ENCODE measurements at places on chromosomes 3 and 15.
A peak's percentile ranks its signal among the peaks of the same experiment; 100 is the strongest.

- no peak for DNase-seq
These were observed 29.9 kb upstream of the FLNB start for GRCh38 chr3:57978316-57978715.

DNA sequence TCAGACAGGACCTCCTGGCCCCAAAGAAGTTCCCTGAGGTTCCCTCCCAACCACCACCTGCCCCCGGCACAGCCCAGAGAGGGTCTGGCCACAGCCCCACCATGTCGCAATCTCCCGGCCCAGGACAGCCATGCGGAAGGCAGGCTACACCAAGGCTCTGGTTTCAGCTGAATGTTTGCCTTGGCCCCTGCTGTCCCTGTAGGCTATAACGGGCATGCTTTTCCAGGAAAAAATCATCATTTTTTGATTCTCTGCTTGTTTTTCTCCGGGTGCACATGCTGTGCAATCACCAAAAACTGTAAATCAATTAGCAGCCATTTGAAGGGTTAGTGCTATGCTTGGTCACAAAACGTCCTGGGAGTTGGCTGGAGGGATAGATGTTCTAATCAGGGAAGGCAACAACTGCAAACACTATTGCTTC lies 142.7 kb upstream of the IGF1R start:
- DNase-seq = no peak

GRCh38 chr3:125403789-125404188 lies 28.7 kb upstream of the ZNF148 start:
- no peak for DNase-seq

DNA sequence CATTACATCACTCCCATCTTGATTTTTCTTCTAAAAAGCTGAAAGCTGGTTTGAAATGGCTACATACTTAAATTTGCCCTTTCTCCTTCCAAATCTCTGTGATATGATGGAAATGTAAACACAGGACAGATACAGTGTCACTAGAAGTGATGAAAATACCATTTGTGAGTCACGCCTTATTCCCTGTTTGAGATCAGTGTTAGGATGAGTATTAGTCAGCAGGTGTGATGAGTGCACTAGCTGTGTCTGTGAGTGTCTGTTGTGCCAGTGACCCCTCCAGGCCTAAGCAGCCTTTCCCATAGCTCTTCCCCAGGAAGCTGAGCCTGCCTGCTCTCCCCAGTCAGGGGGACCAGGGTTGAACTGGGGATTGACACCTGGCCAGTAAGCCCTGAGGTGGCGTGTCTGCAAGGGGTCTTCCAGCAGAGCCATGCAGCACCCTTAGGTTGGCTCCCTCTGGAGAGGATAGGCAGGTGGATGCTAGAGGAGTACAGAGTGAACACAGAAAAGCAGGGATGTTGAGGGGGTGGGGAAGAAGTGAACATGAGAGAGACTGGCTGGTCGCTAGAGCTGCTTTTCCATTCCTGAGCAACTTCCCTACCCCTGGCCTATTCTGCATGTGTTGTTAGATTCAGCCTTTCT lies 92.0 kb downstream of the PDE8A start:
- DNase-seq = no peak

DNA sequence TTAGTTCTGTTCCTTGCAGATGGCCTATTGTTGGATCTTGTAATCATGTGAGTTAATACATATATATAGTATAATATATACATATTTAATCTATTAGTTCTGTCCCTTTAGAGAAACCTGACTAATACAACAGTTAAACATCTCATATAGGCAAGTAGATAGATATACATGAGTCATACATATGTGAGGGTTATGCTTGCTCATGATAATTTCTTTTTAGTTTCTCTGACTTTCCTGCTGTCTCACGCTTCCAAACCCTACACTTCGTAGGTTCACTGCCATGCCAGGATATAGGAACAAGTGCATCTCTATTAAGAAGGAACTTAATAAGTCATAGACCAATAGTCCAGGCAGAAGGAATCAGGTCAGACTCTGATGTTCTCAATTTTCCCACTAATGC lies 16.8 kb upstream of the CLDN16 start:
- DNase-seq = no peak

DNA sequence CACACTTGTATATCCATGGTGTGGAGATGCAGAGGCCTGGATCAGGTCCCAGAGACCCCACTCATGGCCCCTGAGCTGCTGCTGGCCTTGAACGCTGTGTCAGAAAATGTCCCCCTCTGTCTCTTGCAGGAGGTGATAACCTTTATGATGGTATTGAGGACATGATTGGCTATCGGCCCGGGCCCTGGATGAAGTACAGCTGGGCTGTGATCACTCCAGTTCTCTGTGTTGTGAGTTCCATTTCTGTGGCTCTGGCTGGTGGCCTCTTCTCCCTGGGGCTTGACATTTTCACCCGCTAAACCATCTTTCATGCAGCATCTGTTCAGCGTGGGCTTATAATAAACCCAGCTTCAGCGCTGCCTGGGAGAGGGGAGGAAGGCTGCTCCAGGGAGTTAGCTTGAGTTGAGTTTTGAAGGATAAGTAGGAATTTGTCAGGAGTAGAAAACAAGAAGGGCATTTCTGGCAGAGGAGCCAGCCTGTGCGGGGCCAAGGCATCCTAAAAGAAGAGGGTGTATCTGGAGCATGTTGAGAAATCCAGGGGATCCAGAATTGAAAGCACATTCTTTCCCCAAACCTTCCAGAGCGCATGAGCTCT lies 61.1 kb downstream of the GRIP2 start:
- DNase-seq = no peak

GRCh38 chr3:31654998-31655397 lies 122.3 kb downstream of the STT3B start:
- no peak for DNase-seq

- no peak for DNase-seq
These were observed 1.7 kb downstream of the CCR1 start for GRCh38 chr3:46206282-46207015.

DNA sequence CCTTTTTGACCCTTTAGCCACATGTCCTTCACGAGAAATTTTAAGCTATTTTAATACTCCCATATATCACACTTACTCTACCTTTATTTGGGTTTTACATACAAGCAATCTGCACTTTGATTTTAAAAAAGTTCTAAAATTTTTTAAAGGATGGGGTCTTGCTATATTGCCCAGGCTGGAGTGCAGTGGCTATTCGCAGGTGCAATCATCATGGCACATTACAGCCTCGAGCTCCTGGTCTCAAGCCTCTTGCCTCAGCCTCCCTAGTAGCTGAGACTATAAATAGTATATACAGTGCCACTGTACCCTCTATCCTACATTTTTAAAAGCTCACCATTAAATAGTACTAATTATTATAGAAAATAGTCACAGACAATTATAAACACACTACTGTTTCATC lies 29.9 kb downstream of the NIT2 start:
- no peak for DNase-seq

- DNase-seq = no peak
These were observed 30.2 kb upstream of the ATOSA start for GRCh38 chr15:52709187-52709981.

- DNase-seq = no peak
These were observed 150.7 kb upstream of the NR2E3 start for GRCh38 chr15:71659730-71660067.

DNA sequence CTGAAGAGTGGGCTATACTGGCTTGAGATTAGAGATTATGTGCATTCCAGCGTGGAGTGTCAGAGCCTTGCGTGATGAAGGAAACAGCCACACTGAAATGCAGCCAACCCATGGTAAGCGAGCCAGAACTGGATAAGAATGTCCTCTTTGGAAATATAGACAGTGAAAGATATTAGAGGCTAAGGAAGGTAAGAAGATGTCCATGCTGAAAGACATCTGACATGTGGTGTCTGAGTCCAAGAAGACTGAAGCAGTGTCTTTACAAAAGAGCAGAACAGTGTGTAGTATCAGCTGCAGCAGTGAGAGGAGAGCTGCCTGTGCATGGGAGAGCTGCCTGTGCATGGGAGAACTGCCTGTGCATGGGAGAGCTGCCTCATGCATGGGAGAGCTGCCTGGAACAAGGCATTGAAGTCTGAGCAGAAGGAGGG lies 672.2 kb downstream of the DIPK2A start:
- DNase-seq = no peak

DNA sequence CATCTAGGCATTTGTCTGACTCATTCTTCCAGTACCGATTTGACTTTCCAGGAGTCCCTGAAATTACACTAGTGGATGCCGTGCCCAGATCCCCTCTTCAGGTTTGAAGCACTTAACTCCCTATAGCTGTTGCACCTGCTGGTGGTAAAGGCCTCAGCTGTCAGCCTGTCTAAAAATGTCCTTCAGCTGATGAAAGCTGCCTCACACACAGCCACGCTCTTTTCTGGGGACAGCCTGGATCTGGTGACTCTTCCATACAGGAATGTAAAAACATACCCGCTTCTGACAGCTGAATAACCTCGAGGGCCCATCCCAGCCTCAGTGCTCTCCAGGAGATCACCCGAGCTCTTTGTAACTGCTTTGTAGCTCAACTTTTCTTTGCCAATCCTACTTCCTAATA lies 534.1 kb upstream of the GRM7 start:
- DNase-seq = no peak

GRCh38 chr15:51750792-51751696 lies at the start of gene TMOD2:
Gene TMOD2, plus strand, starts transcription at chr15:51751597. Its CDS starts 14,845 bp downstream, at chr15:51766442.
- peak; percentile 65 for DNase-seq

- peak; percentile 23 for DNase-seq
These were observed 46.1 kb upstream of the RASGRP1 start for GRCh38 chr15:38610748-38611147.

- DNase-seq = no peak
These were observed at the start of gene LAMB2 for GRCh38 chr3:49132437-49133225. Gene LAMB2, minus strand, starts transcription at chr3:49133050. Its CDS starts 183 bp downstream, at chr3:49132867.

DNA sequence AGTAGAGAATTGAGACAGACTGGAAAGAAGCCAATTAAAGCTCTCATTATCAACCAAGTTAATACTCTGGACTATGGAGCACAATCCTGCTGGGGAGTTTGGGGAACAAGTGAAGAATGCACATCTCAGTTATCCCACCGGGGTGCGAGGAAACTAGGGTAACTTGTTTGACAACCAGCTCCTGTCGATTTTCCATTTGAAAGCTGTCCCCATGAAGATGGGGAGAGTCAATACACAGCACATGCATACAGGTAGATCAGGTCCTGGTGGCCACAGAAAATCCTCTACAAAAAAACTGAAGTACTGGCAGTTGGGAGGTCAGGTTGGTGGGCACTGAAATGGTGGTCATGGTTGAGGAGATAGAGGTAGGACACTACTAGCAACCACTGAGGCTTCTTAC lies 25.7 kb upstream of the GRAMD1C start:
- DNase-seq = no peak

DNA sequence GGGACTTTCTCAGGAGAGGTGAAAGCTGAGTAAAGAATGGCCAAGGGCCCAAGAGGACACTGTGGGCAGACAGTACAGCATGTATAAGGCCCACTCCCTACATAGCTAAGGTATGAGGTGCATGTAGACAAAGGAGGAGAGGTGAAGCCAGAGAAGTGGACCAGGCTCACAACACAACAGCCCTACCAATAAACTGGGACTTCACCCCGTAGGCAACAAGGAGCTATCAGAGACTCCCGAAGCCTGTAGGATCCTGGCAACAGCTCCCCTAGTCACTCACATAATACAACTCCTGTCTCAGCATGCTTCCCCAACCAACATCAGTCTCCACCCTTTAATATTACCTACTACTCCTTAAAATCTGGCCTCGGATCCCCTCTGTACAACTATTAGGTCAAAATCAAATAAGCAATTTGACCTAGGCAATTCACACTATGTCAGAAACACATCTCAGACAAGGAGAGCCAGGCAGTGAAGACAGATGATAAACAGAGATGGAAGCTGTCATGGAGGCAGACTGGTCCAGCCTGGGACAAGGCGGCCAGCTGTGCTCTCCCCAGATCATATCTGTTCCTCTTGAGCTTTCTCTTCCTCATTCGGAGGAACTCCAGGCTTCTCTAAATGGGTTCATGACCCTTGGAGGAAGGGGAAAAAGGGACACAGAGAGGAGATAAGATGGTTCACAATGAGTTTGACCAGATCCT lies 1.4 kb downstream of the XXYLT1 start:
- DNase-seq = no peak

DNA sequence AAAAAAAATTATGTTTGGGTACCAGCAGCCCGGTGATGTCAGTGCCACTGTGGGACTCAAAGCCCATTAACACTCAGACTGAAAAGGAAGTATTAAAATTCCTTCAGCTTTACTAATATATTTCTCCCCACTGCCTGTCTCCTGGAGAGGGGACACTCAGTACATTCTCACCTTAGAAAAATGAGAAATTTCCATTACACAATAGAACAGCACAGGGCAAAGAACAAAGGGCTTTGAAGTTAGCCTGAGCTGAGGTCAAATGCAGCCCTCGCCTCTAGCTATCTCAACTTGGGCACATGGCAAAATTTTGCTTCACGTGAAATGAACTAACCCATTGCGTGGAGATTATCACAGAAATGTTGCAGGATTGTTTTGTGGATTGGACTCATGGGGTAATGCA lies 80.8 kb downstream of the RARB start:
- DNase-seq = no peak

GRCh38 chr3:144351773-144352365 lies 380.2 kb downstream of the DIPK2A start:
- no peak for DNase-seq

GRCh38 chr3:5563537-5564277 lies 376.2 kb downstream of the EDEM1 start:
- no peak for DNase-seq

DNA sequence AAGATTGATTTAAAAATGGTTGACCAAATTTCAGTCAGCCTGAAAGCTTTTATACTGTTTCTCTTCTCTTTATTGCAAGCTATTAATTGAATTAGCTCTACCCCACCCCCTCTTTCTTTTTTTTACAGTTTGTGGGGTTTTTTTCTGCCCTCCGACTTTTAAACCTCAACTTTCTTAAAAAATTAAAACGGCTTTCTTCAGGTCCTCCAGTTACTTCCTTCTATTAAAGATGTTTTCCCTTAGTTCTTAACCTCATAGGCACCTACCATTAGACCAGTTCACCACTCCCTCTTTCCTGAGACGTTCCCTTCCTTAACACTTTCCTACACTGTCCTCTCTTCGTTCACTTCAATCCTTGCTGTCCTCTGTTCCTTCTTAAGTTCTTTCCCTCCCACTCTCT lies 52.4 kb downstream of the ATP8B4 start:
- no peak for DNase-seq

- no peak for DNase-seq
These were observed 53.6 kb upstream of the SNRPA1 start for GRCh38 chr15:101348643-101349042.

Measured in stimulated activated CD4-positive, alpha-beta T cell treated with anti-CD3 and anti-CD28 coated beads, Interleukin-4, amount 100 ng/mL, for 1 hour (primary cell).